Mammary microvascular endothelial cell (primary cell): ENCODE measurements at places on chromosomes 3 and 15. TPM values are rescaled to one million over a fixed set of nuclear protein-coding genes. Genes with fewer than 3 reads are reported as not detected.

SLC28A2 gene
- not detected in 2 replicates for total RNA-seq

CDV3 gene
- total RNA-seq, result 172 and 199 TPM in 2 replicates

USP50 gene
- not detected in 2 replicates for total RNA-seq

TFRC gene
- total RNA-seq, result 121 and 126 TPM in 2 replicates

FBN1 gene
- total RNA-seq, result 29.1 and 31.7 TPM in 2 replicates

SLC35A5 gene
- total RNA-seq, result 18.9 and 33.6 TPM in 2 replicates

DNAH1 gene
- total RNA-seq, result 1.00 and 1.3 TPM in 2 replicates

CNTN3 gene
- total RNA-seq, result not detected in 2 replicates

ITIH4 gene
- total RNA-seq, result 0.15 TPM in 1 of 2 replicates, not detected in the other

LRTM1 gene
- not detected in 2 replicates for total RNA-seq

PLSCR5 gene
- not detected in 2 replicates for total RNA-seq

LARP6 gene
- 27.2 and 32.3 TPM in 2 replicates for total RNA-seq

STRC gene
- not detected in 2 replicates for total RNA-seq

SLC15A2 gene
- 0.10 TPM in 1 of 2 replicates, not detected in the other for total RNA-seq

ADAMTS17 gene
- total RNA-seq, result 0.10 TPM in 1 of 2 replicates, not detected in the other

CTXN2 gene
- total RNA-seq, result not detected in 2 replicates

SPRED1 gene
- 7.4 and 9.1 TPM in 2 replicates for total RNA-seq

GMPS gene
- 46.7 and 52.6 TPM in 2 replicates for total RNA-seq
